ENCODE measurements at places on chromosomes 2 and 18.

- no peak for DNase-seq
Measured at GRCh38 chr2:193891023-193891422, 1696.3 kb upstream of the TMEFF2 start.

GRCh38 chr2:85794491-85795121, 40.8 kb downstream of the ATOH8 start:
- no peak for DNase-seq

GRCh38 chr2:229416116-229416694, 145.1 kb upstream of the PID1 start:
- no peak for DNase-seq

DNA sequence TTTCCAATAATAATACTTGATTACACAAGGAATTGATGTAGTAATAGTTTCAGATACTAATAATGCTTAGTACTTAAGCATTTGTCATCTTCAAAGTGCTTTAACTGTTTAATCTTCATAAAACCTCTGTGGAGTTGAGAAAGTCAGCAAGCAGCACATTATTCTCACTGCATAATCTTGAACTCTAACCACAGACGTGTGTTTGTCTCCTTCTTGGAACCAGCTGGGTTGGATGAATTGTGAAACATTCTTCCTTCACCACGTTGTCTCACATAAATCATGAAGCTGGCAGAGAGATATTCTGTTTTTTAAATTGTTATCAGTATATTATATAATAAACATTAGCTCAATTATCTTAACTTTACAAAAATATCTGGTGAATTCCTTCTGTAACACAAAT, 55.1 kb upstream of the LDAH start:
- no peak for DNase-seq

DNA sequence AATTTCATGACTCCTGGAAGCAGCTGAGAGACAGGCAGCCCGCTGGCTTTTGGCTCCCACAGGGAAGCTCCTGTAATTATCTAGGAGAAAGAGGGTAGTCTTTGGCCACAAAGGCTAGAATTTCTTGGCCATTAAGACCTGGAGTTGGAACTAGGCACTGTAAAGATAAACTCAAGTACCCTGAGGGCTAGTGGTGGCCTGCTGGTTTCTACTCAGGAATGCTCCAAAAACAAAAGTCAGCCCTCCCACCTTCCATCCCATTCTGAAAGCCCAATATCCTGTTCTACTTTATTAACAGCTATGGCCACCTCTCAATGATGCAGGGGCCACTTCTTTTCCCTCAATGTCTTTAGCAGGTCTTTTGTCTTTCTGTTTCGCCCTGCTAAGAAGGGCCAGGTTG, 34.0 kb upstream of the CYP26B1 start:
- no peak for DNase-seq

- no peak for DNase-seq
Measured at GRCh38 chr2:1848599-1848995, 104.3 kb upstream of the PXDN start.

Data from effector CD4-positive, alpha-beta T cell (primary cell).